DMS153 (cell line): ENCODE measurements at places on chromosomes 6 and 20.

- no peak for DNase-seq
Measured at GRCh38 chr6:137210903-137211302, 8.3 kb downstream of the IFNGR1 start.

GRCh38 chr20:51042657-51043247, 19.8 kb upstream of the KCNG1 start:
- DNase-seq, result no peak

GRCh38 chr6:96990462-96990861, 65.9 kb downstream of the KLHL32 start:
- DNase-seq, result no peak

DNA sequence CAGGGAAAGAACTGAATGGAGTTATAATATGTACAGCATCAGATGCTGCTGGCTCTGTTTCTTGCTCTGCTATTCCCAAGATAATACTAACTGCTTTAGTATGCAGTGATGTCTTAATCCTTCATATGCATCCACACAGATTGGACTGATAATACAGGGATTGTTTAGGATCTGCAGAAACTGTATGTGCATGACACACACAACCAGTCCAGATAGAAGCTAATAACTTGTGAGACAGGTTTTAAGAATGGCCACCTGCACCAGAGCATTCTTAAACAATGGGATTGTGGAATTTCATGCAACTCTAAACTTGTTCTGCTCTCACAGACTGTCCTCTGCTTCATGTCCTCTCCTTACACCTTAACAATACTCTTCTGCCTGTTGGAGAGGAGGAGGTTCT, 90.9 kb downstream of the SPTLC3 start:
- no peak for DNase-seq

DNA sequence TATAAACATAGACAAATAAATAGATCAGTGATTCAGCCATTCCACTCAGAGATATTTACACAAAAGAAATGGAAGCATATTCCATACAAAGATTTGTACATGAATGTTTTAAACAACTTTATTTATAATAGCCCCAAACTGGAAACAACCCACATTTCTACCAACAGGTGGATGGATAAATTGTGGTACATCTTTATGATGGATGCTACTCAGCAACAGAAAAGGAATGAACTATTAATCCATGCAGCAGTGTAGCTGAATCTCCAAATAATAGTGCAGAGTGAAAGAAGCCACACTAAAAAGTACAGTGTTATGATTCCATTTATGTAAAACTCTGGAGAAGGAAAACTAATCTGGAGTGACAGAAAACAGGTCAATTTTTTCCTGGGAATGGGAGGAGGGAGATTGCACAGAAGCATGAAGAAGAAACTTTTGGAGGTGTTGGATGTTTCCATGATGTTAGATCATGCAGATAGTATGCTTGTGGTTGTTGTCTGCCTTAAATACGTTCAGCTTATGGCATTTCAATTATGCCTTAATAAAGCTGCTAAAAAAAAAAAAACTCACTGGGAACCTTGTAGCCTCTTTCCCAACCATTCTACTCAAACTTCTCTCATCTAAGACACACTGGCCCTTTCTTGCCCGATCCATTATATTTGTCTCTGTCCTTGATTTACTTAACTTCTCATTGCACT, 100.9 kb downstream of the PPP1R14C start:
- no peak for DNase-seq

DNA sequence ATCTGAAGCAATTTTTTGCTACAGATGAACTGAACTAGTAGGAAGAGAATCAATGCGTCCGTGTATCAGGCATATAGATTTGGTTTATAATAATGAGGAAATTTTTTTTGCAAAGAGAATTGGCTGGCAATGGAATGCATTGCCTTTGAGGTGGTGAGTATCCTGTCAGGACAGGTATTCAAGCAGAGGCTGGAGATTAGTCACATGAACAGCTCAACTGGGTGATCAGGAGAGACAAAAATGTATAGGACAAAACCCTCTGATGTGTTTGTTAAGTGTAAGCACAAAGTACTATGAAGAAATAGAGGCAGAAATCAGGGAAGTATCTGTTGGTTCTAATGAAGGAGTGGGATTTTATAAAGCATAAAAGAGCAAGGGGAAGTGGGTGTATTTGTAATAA, 80.5 kb downstream of the ISM1 start:
- no peak for DNase-seq

- DNase-seq, result peak; percentile 70
Measured at GRCh38 chr6:40587240-40588069, at the start of gene LRFN2. Gene LRFN2 (minus strand): TSS chr6:40587364.

DNA sequence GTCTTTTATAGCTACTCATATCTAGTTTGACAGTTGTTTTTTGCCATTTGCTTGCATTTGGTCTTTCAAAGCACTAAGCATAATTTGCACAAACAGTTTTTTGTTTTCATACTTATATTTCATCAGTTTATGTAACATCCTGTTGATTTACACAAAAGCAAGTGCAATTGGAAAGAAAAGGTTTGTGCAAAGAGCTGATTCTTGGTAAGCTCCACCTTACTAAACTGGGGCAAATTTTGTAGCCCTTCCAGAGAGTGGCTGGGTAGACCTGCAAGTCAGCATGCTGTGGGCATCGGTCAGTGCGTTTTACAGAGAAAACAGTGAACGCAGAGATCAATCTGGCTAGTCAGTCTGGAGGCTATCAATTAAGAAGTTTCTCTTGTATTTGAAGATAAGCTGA, 34.5 kb downstream of the TXLNB start:
- DNase-seq, result no peak

DNA sequence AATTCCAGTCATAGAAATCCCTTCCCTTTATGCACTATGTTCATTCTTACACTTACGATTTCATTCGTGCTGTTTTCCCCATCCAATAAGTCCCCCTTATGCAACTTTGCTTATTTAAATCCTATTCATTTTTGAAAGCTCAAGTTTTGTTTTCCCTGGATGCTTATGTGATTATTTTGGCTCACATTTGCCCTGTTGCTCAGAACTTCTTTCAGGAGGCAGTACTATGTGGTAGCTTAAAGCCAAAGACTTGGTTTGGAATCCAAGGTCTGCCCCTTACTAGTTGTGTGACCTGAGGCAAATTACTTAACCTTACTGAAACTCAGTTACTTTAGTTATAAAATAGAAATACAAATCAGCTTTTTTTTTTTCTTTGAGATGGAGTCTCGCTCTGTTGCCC, 59.6 kb downstream of the MOXD1 start:
- DNase-seq, result no peak

DNA sequence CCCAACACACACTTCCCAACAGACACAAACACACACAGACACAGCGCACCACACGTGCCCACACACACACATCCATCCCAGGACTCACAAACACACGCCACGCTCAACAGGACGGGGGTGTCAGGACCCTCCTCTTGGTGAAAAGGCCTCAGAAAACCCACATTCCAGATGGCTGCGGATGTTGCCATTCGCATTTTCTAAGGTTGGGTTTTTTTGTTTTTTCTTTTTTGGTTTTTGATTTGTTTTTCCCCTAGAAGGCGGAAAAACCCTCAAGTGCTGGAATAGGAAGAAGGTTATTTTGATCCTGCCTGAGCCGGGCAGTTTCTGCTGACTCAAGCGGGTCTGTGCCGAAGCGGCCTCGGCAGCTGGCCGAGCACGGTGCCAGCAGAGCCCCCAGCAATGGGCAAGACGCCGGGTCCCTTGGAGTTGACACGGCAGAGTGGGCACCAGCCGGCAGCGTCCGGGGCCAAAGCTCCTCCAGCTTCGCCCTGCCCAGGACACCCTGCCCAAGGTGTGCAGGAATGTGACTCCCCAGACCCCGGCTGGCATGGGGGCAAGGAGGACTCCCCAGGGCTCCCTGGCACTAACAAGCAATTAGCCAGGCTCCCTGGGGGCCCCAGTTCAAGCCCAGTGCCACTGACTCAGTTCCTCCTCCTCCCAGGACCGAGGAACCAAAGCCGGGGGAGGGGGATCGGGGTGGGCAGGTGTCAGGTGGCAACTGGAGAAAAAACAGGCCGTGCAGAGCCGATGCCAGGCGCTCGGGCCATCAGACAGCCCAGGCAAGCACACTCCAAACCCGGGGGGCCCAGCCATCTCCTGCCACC, 40.9 kb upstream of the ZBP1 start:
- no peak for DNase-seq

DNA sequence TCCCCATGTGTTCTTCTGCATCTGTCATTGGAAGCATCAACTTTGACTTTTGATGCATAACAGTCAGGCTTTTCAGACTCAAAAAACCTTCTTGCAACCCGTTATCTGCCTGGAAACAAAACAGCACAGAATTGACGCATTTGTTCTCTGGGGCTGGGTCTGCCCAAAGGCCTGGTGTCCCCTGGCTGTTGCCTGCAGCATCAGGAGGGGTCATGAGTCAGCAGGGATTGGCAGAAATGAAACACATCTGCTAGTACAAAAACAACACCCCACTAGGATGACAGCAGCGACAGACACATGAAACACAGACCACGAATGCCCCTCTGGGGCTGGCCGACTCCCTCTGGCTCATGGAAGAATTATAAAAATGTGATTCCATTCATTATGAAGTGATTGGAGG, 157.6 kb upstream of the INSM1 start:
- no peak for DNase-seq

- no peak for DNase-seq
Measured at GRCh38 chr6:119467488-119468081, 118.0 kb upstream of the MAN1A1 start.

GRCh38 chr6:107691062-107691751, 132.9 kb downstream of the SCML4 start:
- DNase-seq, result no peak

- DNase-seq, result no peak
Measured at GRCh38 chr6:109478841-109479624, 4.0 kb downstream of the ZBTB24 start.

GRCh38 chr6:106160189-106160588, 74.1 kb downstream of the PRDM1 start:
- no peak for DNase-seq

DNA sequence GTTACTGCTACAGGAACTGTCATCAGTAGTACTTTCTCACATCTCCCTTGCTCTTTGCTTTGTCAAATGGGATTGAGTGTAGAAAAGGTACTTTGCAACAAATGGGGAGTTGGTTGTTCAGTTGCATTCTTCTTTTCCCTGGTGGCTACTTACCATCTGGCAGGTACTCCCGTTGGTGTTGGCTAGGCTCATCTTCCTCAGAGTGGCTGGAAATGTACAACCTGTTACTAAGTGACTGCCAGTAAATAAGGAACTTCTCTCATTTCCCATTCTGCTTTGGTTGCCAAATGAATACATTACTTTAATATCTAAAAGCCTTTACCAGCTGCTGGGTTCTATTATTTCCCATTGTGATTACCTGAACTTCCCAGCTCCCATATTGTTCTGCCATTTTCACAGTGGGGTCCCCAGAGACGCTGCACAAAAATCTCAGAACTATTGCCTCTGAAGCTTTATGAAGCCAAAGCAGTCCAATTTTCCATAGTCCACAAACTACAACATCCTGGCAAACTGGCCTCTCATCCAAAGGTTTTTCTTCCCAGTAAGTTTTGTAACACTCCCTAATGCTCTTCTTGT, 229.7 kb upstream of the HTR1E start:
- no peak for DNase-seq

- no peak for DNase-seq
Measured at GRCh38 chr6:133632206-133632605, 256.7 kb upstream of the TCF21 start.

GRCh38 chr6:161951126-161951525, 677.3 kb upstream of the AGPAT4 start:
- DNase-seq, result no peak
